Hindlimb muscle (tissue), 1 donor: ENCODE measurements at places on chromosomes 6 and 20. TPM values are rescaled to one million over a fixed set of nuclear protein-coding genes. Genes with fewer than 3 reads are reported as not detected.

The PBOV1 gene
- polyA plus RNA-seq: not detected

The SPATS1 gene
- polyA plus RNA-seq: not detected

The OR2H2 gene
- not detected for polyA plus RNA-seq

The RSPO3 gene
- polyA plus RNA-seq: 12.7 TPM

GRCh38 chr20:3470208-3470626, 601 bp upstream of the ATRN start:
- no peak for DNase-seq

- DNase-seq: no peak
Observed at GRCh38 chr6:100751590-100751989, 129.5 kb downstream of the ASCC3 start.

- DNase-seq: peak; percentile 91
Observed at GRCh38 chr6:158002951-158003853, 21.5 kb downstream of the SYNJ2 start.
